GM10248 (cell line): ENCODE measurements at places on chromosomes 5 and 9.

DNA sequence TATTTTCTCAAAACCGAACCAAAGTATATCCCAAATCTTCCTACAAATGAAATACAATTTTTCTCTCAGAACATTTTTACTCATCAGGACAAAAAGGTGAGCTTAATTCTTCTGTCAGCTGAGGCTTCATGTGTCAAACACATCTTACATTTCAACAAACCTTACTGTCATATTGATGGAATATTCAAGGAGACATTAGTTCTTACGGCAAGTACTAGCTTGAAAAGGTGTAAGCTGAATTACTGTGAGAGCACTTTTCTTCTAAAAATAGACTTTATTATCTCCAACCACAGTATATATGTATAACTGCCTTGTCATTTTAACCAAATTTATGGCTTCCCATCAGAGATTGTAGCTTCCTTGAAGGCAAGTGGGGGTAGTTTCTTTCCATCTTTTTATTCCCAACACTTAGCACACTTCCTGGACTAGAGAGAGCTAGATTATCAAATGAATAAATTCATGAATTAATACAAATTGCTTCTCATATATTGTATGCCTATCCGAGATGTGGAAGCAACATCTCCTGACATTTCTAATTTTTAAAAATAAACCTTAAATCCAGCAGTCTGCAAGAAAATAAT, 822.7 kb upstream of the DMAC1 start:
- DNase-seq: no peak

DNA sequence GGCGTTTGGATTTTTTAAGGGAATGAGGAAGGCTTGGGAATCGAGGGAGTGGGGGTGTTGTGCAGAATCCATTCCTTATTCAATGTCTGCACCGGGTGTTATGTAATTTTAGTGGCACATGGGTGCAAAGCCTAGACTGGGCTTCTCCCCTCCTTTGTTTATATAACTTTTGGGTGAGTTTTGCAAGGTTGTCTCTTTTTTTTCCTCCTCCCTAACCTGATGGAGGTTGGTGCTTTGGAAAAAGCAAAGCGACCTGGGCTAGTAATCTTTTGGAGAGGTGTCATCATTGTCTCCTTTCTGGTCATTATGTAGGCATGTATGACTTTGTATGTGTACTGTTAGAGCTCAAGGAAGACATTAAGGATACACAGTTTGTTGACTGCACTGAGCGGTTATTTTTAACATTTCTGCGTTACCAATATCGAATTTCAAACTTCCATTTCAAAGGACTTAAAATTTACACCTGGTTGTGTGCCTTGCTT, 3.1 kb downstream of the SMARCA2 start:
- DNase-seq: no peak

- peak; percentile 90 for DNase-seq
These were observed at the start of gene CERCAM for GRCh38 chr9:128420651-128421481. Gene CERCAM (plus strand): TSS chr9:128420857. CDS start chr9:128420878, 21 bp downstream.

- DNase-seq: no peak
These were observed 48.0 kb downstream of the ELL2 start for GRCh38 chr5:95913663-95914062.

- DNase-seq: no peak
These were observed 120.0 kb downstream of the HMHB1 start for GRCh38 chr5:143931986-143932385.

DNA sequence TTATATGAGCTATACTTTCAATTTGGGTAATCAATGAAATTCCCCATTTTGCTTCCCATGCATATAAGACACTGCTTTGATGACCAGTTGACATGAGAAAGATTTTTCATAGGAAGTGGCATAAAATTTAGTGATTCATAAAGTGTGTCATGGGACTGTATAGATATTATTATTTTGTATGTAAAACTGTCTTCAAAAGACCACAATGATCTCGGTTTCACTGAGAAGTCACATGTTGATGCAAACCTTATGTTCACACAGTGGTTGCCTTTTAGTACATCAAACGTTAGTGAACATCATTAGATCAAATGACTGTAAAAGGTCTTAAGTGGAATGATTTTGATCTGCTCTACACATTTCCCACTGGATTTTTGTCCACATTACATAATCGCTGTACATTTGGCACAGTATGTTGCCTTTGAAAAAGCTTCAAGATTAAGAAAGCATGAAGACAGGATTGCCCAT, 349.2 kb upstream of the MEF2C start:
- DNase-seq: peak; percentile 34

DNA sequence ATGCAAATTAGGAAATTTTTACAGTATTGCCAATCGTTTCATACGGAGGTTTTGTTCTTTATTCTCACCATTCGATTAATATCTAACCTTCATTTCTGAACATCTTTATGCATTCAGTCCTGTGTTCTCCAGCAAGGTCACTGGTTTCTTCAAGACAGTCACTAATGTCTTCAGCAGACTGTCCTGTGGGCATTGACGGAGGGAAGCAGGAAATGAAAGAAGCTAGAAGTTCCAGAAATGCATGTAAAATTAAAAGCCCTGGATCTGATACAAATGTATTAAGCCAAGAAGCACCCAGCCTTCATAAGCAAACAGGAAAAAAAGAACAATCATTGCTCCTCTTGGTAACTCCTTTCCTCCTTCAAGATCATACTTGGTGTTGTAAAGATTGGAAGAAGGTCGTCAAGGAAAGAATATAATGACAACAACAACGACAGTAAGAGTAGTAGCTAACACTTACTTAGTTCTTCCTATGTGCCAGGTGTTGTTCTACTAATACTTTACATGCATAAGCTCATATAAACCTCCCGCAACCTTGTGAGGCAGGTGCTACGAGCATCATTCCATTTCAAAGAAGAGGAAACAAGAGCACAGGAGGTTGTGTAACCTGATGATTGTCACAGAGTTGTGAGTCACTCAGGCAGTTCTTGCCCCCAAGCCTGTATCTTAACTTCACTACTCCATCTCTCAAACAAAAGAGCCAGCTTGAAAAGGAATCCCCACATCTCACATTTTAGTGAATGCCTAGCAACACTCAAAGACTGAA, 59.9 kb upstream of the CER1 start:
- DNase-seq: no peak

DNA sequence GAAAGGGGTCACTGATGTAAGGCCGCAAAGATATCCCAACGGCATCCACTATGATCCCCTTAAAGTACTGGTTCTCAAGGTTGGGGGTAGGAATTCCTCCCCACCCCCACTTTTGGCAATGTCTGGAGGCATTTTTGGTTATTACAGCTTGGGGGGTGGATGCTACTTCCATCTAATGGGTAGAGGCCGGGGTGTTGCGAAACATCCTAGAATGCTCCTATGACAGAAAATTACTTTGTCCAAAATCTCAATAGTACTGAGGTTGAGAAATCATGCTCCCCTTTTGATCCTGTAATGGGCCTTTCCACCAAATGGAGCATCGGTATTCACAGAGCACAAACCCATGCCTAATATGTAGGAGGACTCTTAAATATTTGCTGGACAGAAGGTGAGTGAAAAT, 20.8 kb upstream of the TCERG1 start:
- no peak for DNase-seq

DNA sequence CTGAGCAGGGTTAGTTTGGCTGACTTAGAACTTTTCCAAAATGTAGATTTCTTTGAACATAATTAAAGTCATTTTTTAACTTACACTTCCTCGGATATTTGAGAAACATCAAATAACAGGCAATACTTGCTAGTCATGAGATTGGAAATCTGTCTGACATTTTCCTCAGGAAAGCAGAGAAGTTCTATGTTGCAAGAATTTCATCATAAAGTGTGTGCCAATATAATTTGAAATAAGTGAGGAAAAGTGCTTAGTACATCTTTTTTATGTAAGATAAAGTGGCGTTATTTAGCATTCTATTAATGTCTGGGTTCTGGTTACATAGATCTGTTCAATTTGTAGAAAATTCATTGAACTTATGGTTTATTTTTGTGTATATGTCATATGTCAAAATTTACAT, 48.7 kb upstream of the C5orf47 start:
- no peak for DNase-seq

GRCh38 chr5:167525004-167525403, 766.4 kb upstream of the WWC1 start:
- no peak for DNase-seq

GRCh38 chr5:116536316-116537083, 38.1 kb downstream of the SEMA6A start:
- DNase-seq: no peak

GRCh38 chr5:172881691-172882370, 47.8 kb downstream of the ERGIC1 start:
- DNase-seq: peak; percentile 77

DNA sequence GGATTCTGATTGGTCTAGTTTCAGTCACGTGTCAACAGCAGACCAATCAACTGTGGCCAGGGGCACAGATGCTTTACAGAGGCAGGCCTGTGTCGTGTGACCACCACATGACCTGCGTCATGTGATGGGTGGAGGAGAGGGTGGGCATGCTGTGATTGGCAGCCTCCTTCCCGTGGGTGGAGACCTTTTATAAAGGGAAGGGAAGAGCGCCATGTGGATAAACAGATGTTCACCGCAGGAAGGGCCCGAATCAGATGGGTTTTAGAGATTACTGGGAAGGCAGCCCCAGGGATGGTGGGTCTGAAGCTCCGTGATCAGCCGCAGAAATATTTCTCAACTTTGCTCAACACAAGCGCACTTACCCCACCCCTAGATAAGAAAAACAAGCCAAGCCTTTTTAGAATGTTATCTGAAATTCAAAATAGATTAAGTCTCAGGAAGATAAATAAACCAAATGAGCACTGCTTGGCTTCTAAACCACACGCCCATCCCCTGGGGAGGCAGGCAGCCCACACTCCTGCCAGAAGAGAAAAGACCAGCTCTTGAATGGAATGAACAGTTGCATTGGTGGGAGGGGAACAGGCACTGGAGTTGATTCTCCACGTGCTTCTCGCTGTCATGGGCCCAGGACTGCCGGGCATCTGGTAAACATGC, 43.6 kb downstream of the ROPN1L start:
- no peak for DNase-seq

- no peak for DNase-seq
These were observed 279.3 kb upstream of the DAP start for GRCh38 chr5:11040345-11040744.

GRCh38 chr9:549455-549997, 292.0 kb upstream of the DMRT1 start:
- no peak for DNase-seq

DNA sequence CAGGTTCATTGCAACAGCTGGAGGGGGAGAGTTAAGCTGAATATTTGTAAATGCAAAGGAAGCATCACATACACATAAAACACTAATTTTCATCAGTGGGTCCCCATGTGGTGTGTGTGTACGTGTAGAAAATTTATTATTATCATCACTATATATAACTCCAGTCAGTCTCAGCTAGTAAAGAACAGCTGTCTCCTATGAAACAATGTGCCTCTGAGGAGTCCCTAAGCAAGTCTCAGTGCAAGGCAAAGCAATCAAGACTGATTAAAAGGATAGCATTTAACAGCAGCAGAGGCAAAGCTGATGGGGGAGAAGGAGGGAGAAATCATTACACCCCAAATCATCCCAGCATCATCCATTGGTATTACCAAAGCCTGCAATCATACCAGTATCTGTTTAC, 104.2 kb upstream of the MARCHF11 start:
- DNase-seq: no peak

DNA sequence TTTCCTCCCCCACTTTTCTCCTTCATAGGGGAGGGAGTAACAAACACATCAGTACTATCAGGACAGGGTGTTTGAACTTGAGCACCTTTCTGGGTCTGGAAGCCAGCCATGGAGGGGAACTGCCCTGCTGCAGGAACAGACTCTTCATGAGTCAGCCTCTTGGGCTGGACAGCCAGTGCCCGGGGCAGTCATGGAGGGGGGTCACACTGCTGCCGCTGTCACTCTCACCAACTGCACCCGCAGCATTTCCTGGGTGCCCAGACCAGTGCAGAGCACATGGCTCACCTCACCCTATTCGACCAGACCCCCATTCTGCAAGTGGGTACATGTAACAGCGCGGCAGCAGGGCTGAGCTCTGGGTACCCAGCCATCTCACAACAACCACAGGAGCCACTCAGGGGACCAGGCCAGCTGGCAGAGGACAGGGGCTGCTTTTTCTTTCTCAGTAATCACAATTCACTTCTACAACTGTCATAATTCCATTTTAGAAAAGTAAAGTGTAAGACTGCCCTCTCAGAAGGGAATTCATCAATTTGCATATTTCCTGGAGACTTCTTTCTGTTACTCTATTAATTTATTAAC, 118.4 kb downstream of the CTNND2 start:
- no peak for DNase-seq

DNA sequence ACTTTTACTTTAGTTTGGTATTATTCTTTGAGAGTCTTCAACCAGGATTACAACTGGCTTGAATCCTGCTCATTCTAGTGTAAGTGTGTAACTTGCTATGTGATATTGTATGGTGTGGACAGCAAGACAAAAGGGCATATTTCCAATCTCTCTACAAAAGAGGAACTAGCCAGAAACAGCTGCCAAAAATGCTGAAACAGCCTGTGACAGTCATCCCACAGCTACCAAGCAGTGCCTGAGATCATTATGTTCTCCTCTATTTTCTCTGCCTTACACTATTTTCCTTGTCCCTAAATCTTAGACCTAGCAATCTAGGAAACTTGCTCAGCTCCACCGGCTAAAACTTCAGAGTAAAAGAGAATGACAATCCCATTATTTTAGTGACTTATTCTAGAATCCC, 42.8 kb downstream of the WDR41 start:
- DNase-seq: no peak

DNA sequence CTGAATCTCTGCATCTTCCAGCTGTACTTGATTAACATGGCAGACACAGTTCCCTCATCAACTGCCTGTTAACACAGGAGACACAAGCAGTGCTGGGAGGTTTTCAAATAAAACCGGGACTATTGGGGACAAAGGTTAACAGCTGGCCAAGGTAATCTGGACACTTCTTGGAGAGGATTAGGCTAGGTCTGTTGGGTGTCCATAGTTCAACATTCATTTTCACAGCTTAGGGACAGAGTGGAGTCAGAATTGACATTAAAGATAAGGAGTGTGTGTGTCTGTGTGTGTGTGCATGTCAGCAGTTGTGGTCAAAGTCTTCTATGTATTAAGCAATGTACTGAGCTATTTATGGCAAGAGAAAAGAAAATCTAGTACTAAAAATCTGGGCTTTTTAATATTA, 216.2 kb downstream of the MED10 start:
- no peak for DNase-seq

- no peak for DNase-seq
These were observed 301.2 kb downstream of the DTWD2 start for GRCh38 chr5:118687100-118687499.
